ENCODE measurements at places on chromosomes 4 and X.

DNA sequence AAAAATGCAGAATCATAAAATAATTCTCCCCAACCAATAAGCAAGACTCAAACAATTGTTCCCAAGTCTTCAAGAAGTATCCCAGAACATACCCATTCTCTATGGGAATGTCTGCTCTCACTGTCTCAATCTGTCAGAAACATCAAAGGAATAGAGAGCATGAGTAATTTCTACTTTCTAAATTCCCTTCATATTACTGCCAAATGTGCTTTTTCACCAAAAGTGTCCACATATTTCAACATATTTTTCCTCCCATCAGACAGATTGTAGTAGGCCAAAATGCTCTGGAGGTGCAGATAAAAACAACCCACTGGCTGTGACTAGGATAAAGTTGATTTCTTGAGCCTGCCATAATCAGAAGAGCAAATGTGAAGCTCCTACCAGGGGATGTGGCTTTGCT lies 692.0 kb upstream of the FAM241A start:
- DNase-seq = no peak

DNA sequence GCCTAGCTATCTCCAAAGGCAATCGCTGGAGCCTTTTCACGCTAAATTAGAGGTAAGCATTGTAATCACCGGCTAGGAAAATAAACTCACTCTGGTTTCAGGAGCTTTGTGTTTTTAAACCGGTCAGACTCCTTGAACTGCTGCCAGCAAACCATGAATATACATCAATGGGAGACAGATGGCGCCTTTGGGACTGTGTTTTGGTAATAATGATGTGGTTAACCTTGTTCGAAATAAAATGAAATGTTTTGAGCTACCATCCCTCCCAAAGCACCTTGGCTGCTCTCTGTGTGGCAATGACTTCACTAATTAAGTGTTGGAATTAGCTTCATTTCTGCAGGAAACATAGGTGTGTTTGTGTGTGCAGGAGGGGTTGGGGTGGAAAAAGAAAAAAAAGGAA lies 65.3 kb downstream of the CLNK start:
- DNase-seq = no peak

DNA sequence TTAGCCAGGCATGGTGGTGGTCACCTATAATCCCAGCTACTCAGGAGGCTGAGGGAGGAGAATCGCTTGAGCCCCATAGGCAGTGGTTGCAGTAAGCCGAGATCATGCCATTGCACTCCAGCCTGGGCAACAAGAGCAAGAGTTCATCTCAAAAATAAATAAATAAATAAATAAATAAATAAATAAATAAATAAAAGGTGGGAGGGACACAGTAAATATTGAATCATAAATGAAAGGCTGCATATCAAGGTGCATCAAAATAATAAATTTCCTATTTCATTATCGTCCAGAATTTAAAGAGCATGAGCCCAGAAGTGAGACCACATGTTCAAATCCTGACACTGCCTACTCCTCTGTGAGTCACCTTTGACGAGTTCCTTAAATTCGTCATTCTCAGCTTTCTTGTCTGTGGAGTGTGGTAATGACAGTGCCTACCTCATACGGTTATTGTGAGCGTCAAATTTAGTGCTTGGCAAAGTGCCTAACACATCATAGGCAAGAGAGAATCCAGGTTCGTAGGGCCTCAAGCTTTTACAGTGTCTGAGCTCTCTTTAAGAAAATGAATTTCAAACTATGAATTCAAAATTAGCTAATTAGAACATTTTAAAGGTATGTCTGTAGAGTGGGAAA lies 49.9 kb downstream of the IL15 start:
- no peak for DNase-seq

DNA sequence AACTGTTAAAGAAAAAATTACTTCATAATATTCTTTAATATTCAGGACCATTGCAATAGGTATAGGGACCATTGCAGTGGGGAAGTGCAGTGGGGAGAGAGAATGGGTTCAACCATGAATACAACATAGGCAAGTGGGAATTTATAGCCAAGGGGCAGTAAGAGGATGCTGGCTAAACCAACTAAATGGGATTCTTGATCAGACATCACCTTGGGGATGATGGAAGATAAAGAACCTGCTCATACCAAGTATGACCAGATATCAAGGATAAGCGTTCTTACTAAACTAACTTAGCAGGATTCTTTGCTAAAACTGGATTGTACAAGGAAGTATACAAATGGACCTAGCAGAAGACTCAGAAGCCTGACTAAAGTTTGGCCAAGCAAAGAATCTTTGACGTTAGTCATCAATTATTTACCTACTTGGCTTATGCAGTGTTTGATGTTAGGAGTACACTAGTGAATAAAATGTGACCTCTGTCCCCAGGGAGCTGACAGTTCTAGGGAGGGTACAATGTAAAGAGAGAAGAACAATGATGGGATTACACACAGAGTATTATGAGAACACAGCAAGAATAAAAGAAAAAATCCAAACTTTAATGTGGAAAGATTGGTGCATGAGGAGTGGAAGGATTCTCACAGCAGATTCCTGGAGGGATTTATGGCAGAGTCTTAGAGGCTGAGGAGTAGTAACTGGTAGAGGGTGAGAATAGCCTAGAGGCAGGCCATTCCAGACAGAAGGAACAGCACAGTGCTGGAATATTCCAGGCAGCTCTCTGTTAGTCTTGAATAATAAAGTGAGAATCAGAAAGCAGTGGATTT lies 54.7 kb upstream of the MYOZ2 start:
- DNase-seq = no peak

GRCh38 chr4:121690001-121690400 lies 6.8 kb downstream of the ANXA5 start:
- no peak for DNase-seq

DNA sequence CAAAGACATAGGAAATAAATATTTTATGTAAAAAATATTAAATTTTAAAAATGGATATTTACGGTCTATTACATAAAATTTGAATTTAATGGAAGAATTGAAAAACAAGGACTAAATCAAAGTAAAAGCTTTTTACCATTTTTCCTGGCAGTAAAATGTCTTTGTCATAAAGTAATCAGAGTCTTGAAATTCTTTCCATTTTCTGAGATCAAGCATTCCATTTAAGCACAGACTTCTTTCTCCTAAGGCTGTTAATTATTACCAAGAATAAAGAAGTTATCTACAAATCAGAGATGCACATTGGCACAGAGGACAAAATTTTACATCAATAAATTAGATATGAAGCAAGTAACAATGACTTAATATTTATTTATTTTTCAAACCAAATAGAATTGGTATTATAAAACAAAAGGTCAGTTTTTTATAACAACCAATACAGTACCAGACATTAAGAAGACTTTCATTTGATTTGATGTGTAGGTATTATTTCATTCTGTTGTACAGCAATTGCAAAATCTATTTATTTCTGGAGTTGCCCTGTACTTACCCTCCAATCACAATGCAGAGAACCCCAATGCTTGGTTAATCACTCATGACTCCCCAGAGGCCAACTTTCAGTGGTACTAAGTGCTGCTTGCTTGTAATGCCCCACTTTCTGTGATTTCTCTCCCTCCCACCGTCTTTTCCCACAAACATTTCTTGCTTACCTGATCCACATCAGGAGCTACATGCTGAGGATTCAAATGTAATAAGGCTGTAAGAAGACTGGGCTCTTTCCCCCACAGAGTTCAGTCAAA lies 254.6 kb downstream of the GASK1B start:
- no peak for DNase-seq

- no peak for DNase-seq
These were observed 115.0 kb upstream of the RASGEF1B start for GRCh38 chr4:81586706-81587105.

DNA sequence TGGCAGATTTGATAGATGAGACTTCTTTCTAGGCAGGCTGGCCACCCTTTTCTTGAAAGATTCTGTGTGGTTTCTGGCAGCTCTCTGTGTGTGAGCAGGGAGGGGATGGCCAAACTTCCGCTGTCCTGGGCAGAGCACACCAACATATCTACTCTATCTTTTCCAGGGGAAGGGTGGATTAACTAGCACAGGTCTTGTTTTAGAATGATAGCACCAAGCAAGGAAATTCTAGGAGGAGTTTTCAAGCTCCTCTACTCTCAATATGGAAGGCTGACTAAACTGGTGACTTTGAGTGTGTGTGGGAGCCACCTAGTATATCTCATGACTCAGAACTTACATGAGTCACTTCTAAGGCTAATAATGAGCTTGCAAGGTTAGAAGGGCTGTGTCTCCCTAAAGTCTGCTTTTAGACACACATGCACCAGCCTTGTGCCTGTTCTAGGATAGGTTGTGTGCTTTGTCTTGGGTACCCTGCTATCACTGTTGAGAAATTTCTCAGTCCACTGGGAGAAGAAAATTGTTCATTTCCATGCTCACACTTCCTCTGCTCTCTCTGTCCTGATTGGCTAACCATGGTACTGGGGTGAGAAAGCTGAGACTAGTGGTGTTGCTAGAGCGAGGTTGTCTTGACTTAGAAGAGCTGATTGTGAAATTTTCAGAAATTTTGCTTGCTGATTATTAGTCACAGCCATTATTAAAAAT lies 72.9 kb downstream of the YIPF6 start:
- DNase-seq = no peak

DNA sequence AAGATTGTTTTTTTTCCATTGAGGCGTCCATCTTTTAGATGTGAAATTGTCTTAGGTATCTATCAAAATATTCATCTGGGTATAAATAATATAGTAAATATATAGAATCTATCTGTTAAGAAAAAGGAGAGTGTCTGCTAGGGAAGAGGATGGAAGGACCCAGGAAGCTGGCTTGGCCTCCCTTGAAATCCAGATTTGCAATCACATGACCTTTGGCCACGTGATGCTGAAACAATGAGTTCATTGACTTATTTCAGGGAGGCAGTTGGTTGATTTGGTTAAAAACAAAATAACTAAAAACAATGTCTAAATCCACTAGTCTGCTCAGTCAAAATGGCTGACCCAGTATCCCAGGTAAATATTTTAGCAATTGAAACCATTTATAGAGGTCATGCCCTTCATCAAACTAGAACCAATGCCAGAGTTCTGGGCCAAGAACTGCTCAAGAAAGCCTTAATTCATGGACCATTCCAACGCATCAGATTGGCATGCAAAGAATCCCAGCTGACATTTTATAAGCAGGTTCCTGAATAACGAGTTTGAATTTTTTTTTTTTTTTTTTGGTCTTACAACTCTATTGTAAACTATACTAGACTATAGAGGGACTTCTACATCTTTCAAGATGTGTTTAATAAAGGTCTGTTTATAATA lies 172.7 kb downstream of the MID1 start:
- DNase-seq = no peak

Data from activated gamma-delta T cell treated with anti-CD3 and anti-CD28 coated beads, Interleukin-2, amount 50 U/mL, for 16 hours (primary cell).